NCI-H526 (cell line): ENCODE measurements at places on chromosomes 3 and 15.

GRCh38 chr3:188752850-188753249, 418.9 kb upstream of the TPRG1 start:
- DNase-seq, result no peak

- no peak for DNase-seq
Measured at GRCh38 chr15:73771385-73772045, 18.4 kb upstream of the INSYN1 start.

- no peak for DNase-seq
Measured at GRCh38 chr15:80434926-80435720, 30.9 kb downstream of the ARNT2 start.

DNA sequence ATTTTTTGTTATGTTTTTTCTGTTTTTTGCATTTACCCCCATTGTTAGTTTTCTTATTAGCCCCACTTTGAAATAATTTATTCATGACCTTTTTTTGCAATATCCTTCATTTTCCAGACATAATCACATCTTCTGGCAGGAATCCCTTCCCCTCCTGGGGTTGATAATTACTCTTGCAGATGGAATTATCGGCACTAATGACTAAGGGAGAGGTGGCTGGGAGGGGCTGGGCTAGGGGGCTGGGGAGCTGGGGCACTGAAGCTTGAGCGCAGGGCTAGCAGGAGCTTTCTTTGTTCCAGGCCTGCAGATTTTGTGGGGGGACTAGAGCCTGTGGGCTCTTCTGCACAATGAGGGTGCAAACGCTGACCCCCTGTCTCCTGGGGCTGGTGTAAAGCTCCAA, 77.8 kb downstream of the RAB11A start:
- DNase-seq, result no peak

DNA sequence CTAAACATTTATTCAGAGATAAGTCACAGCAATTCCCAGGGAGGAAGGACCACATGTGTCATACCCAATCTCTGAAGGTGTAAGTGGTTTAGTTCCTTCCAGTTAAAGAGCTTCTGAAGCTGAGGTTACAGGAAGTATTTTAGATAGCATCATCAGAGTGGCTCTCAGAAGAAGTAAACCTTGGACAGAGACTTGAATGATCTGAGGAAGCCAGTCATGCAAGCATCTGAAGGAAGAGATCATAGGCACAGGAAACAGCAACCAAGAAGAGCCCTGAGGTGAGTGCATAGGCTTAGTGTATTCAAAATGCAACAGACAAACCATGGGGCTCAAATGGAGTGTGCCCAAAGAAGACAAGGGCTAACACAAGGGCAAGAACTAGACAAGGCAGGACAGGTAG, 210.3 kb downstream of the ULK4 start:
- no peak for DNase-seq

DNA sequence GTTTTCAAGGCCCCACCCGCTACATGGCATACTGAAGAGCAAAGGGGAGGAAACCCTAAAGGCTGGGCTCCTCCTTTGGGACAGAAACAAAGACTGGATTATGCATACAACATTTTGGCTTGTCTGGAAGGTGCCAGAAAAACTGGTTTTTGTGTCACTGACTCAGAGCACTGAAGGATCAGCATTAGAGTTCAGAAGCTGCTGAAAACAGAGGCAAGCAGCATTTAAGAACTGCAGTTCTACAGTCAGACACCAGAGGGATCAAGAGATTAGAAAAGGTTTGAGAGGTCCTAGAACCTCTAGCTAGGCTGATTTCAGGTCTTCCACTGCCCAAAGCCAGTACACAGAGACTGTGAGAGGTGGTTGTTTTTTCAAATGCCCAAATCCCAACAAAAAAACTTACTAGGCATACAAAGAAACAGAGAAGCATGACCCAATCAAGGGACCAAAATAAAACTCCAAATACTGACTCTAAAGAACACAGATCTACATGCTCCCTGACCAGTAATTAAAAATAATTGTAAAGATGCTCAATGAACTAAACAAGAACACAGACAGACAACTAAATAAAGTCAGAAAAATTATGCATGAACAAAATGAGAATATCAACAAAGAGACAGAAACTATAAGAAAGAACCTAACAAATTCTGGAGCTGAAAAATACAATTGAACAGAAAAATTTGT, 91.2 kb downstream of the SENP2 start:
- DNase-seq, result peak; percentile 57
